Suppressor macrophage treated with lipopolysaccharide for 4 hours (primary cell): ENCODE measurements at places on chromosomes 11 and 22.

DNA sequence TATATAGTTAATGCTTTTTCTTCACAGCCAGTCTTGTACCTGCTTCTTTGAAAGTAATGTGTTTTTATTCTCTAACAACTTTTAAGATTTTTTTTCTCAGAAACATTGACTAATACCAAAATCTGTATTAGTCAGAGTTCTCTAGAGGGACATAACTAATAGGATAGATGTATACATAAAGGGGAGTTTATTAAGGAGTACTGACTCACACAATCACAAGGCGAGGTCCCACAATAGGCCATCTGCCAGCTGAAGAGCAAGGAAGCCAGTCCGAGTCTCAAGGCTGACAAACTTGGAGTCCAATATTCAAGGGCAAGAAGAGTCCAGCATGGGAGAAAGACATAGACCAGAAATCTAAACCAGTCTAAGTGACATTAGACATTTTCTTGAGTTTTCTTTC, 140.0 kb downstream of the RAB38 start:
- DNase-seq, result no peak

GRCh38 chr11:103907548-103908455, 128.6 kb upstream of the DDI1 start:
- peak; percentile 10 for DNase-seq

DNA sequence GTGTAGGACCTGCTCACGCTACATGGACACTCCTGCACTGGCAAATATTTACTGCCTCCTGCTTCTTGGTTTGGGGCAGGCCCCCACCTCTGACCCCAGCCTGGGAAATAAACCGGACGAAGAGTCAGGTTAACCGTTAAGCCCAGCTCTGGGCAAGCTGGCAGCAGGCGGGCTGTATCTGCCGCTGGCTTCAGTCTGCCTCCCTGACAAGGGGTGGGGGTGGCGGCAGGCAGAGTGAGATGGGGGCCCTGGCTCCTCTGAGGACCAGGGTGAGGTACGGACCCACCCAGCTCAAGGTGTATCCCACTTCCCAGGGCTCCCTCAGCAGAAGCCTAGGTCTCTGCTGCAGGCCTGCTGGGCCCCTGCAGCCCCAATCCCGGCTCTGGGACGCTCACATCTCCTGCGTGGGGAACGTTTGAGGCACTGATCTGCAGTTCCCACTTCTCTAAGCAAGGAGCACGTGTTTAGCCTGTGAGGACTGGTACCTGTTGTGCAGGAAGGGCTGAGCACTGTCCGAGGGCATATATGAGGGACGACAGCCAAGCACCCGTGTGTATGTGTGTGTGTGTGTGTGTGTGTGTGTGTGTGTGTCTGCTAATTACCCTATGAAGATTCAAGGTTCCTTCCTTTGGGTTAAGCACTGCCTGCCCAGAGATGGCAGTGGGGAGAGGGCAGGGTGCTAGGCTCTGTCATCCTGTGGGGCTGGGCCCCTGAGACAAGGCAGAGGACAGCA, 1.1 kb upstream of the LRRC75B start:
- DNase-seq, result no peak

- DNase-seq, result no peak
Measured at GRCh38 chr11:27186580-27186979, 146.0 kb downstream of the BBOX1 start.

- DNase-seq, result no peak
Measured at GRCh38 chr11:91810871-91811270, 413.7 kb upstream of the FAT3 start.

- DNase-seq, result no peak
Measured at GRCh38 chr11:34416088-34416487, 22.6 kb upstream of the CAT start.

DNA sequence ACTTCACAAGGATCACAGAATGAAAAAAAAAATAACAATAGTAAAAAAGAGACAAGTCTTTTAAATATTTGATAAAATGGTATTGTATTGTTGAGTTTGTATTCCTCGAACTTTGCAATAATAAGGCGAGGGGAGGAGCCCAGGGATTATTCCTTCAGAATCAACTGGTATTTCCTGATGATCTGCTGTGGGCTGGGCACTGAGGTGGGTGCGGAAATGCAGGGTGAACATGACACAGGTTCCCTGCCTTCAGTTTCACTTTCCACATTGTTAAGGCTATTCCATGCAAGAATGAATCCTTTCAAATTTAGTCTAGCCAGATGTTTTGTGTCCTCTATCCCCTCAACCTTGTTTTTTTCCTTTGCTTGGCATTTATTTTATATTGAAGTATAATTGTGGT, 2.1 kb upstream of the EIF3M start:
- no peak for DNase-seq

DNA sequence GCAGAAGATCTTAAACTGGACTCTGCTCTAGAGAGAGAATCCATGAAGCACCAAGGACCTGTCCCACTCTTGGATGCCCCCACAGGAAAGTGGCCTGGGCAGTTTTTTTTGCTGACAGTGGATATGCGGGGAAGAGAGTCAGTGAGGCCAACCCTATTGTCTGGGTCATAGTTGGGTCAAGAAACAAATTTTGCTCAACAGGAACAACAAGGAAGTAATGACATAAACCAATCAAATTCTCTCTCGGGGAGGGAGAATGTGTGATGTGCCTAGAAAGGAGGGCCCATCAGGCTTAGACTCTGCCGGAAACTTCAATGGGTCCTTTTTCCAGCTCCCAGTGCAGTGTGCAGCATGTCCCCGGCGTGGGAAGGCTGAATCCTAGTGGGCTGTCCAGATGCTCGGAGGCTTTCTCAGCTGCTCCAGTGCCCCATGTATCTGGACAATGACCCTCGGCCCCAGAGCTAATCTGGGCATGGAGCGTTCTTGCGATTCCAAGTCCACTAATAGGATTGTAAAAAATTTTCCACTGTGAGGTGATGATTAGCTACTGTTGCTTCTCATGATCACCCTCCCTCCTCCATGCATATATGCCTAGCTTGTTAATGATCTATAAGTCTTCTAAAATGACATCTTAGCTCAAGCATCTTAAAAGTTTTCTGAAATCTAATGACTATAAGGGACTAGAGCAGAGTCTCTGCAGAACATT, 101.0 kb downstream of the SNX19 start:
- DNase-seq, result no peak

- no peak for DNase-seq
Measured at GRCh38 chr11:70365544-70365927, 32.8 kb upstream of the CTTN start.

- no peak for DNase-seq
Measured at GRCh38 chr11:13781153-13781552, 112.7 kb downstream of the FAR1 start.

DNA sequence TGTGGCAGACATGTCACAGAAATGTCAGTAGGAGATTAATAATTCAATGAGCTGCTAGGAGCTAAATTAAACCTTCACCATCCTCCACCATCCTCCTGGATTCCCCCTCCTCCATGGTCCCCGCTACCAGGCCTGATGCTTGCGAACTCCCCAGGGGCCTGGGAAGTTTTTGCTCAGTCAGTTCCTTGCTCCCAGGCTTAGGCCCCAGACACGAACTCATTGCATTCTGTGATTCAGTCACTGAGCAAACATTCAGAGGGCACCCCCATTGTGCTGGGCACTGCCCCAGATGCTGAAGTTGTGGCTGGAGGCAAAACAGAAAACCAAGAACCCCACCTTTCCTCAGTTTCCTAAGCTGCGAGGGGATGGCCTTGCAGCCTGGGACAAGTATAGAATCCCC, 14.3 kb downstream of the NPTXR start:
- DNase-seq, result no peak

- DNase-seq, result no peak
Measured at GRCh38 chr11:120501976-120502755, 9.4 kb upstream of the GRIK4 start.

DNA sequence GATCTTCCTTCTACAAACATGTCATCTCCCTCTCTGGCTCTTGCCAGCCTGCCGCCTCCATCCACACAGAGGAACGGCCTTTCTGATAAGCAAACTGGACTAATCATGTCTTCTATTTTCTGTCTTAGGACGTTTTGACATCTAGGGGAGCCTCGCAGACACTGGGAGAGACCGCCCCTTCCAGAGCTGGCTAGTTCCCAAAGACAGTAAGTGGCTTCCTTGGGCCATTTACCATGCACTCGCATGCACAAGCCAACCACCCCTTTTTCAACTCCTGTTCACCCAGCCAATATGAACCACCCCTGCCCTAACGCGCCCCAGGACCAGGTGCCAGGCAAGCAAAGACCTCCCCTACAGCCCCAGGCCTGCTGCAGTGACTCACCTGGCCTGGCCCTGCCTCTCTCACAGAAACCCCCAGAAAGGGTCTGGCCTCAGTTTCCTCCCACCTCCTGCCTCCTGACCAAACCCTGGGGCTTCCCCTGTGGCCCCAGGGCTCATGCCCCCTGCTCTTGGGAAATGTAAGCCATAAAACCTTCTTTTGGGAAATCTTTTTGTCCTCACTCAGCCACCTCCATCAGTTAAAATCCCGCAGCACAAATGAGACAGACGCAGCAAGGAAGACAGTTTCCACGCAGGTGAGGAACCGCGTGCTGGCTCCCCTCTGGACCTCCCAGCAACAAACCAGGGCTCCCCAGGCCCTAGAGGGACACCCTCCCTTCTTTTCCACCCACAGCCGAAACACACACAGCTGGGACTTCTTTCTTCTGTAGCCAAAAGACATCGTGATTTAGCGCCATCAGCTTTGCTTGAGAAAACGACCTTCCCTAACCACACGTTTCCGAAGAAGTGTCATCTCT, 38.5 kb downstream of the SHANK2 start:
- DNase-seq, result no peak

DNA sequence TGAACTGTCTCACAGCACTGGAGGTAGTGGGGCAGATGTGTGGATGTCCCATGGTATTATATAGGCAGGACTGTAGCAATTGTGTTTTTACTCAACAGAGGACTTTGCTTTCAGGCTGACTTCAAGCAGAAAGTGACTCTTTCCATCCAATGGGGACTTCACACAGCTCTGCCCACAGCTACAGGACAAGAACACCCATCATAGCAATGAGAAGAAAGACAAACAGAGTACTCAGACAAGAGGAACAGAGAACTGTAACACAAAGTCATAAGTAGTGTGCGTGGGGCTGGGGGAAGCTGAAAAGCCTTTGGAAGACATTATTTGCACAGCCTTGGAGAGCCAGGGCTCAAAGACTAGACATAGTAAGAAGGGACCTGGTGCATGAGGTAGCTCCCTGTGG, 70.3 kb downstream of the CCDC81 start:
- DNase-seq, result no peak

DNA sequence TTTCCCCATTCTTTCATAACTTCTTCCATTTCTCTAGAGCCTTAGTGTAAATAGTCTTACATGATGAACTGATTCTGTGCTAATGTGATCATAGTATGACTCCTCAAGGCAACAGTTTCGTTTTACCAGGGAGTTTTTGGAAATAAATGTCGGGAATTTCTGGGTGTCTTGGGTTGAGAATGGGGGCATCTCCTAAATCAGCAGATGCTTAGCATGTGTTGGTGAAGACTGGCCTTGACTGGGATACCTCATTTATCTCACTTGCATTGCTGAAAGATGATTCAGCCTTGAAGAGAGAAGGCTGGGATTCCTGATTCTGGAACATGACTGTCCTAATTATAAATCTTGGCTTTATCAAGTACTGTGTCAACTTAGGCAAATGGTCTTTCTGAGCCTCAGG, 115.7 kb upstream of the C11orf87 start:
- no peak for DNase-seq

- no peak for DNase-seq
Measured at GRCh38 chr11:44840521-44841251, 110.0 kb downstream of the TP53I11 start.

- DNase-seq, result no peak
Measured at GRCh38 chr11:111697933-111698371, 68.2 kb downstream of the PPP2R1B start.

DNA sequence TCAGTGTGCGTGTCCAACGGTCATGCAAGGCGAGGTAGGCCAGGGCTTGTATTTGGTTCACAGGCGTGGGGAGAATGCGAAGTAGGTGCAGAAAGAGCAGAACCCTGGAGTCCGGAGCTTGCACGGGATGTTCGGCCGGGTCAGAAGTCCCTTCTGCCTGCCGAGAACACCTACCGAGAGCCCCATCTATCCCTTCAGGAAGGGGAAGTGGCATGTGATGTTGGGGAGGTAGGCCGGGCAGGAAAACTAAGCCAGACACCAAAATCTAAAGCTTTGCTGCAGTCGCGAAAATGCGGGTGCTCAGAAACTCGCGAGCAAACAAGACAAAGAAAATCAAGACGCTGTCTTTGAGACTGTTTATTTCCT, 435 bp upstream of the TAF6L start:
- DNase-seq, result no peak

DNA sequence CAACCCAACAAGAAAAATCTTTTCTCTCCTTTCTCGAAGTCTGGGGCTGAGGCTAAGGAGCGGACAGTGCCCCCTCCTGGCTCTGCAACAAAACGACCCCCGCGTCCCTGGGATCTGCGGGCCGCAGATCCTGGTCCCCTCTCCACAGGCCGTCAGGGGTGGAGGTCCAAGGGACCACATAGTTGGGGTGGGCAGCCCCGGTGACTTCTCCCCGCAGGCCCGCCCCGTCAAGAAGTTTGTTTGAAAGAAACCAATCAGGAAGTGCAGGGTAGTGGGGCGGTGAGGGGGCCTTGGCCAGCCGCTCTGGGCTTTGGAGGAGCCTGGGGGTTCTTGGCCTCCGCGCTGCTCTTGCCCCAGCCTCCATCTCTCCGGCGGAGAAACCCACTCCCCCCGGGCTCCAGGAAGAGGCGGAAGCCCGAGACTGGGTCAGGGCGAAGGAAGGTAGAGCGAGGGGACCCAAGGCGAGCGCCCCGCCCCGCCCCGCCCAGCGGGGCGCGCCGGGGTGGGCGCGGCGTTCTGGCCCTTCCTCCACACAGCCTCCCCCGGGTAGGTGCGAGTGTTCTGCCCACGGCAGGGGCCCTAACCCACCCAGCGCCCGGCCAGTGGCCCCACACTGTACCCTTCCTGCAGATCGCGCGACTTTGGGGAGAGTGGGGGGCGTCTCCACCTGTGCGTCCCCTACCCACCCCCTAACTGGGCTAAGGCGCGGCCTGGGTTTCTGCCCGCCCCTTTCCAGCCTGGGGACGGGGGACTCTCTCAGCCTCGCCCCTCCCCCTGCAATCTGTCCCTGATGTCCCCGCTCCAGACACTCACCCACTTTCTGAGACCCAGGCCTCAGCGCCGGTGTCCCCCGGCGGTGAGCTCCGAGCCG, 1.3 kb downstream of the TP53I11 start:
- DNase-seq, result peak; percentile 33

DNA sequence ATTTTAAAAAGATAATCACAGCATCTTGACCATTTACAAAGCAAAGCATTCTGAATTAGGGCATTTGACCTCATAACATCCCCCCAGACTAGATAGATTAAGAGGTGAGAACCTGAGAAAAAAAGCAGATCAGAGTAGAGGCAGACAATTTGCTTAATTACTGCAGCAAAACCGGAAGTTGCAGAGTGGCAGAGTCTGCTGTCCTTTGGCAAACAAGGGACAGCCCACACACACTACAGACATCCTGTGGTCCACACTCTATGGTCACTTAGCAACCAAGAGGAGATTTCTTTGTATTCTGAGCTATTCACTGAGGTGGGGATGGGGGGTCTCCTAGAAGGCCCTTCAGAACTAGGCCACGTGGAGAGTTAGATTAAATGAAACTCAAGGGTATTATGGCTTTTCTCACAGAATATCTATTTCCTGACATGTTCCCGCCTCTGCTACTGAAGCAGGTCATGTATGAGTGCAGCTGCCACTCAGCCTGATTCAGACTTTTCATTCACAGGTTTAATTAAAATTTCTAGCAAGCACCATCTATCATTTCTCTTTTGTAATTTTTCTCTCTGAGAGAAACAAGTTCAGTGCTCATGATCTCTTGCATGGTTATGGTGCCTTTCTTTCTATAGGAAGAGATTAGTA, 48.5 kb downstream of the SVIP start:
- DNase-seq, result no peak

- no peak for DNase-seq
Measured at GRCh38 chr11:92888696-92889095, 80.8 kb upstream of the MTNR1B start.
